MG63 (cell line): ENCODE measurements at places on chromosomes 16 and 17.

DNA sequence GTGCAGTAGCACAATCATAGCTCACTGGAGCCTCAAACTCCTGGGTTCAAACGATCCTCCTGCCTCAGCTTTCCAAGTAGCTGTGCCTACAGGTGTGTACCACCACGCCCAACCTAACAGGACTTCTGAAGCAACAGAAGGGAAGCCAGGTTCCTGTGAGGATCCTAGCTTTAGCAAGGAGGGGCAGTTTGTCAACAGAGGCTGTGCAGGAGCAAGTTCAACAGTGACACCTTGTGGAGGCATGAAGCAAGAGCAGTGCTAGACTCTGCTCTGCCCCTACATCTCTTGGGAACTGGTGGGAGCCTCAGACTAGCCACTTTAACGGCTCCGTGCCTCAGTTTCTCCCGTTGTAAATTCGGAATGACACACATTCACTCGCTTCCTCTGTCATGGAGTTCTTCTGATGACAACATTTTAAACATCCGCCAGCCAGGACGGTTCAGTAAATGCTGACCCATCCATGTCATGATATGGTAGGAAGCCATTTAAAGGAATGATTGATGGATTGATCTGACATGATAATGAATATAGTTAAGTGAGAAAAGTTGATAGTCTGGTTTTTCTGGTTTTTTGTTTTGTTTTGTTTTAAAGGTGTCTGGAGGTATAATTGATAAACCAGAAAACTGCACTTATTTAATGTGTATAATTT, 218.7 kb downstream of the MRTFB start:
- peak; percentile 13 for DNase-seq

GRCh38 chr16:30526137-30526822, at the start of gene ZNF768:
Gene ZNF768 (minus strand): TSS chr16:30526566. CDS start chr16:30526413, 153 bp downstream.
- DNase-seq, result peak; percentile 64

GRCh38 chr16:48556913-48557351, 53.0 kb downstream of the N4BP1 start:
- DNase-seq, result peak; percentile 12

- DNase-seq, result no peak
Measured at GRCh38 chr16:66471716-66472393, 44.8 kb downstream of the BEAN1 start.
